SW480 (cell line): ENCODE measurements at places on chromosomes 2 and 18.

GRCh38 chr2:120580709-120581108 is 155.0 kb upstream of the GLI2 start:
- no peak for DNase-seq

DNA sequence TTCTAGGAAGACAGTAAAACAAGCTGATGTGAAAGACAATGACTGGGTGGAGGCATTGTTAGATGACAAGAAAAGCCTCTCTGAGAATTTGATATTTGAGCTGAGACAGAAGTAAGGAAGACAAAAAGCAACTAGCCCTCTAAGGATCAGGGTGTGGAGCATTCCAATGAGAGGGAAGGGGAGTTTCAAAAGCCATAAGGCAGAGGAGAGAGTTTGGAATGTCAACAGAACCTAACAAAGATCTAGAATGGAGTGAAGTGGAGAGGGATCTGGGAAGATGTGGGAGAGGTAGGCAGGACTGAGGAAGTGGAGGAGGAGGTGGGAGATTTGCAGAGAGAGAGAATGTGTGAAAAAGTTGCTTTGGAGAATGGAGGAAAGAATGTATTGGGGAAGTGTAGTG is 17.3 kb upstream of the ASXL2 start:
- DNase-seq, result no peak

DNA sequence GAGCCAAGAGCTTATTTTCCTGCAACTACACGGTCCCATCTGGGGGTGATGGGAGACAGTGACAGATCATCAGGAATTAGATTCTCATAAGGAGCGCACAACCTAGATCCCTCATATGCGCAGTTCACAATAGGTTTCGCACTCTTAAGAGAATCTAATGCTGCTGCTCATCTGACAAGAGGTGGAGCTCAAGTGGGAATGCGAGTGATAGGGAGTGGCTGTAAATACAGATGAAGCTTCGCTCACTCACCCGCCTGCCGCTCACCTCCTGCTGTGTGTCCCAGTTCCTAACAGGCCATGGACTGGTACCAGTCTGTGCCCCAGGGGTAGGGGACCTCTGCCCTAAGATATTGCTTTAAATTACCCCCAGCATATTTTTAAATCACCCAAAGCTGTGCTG is 10.8 kb downstream of the LRRFIP1 start:
- DNase-seq, result no peak

DNA sequence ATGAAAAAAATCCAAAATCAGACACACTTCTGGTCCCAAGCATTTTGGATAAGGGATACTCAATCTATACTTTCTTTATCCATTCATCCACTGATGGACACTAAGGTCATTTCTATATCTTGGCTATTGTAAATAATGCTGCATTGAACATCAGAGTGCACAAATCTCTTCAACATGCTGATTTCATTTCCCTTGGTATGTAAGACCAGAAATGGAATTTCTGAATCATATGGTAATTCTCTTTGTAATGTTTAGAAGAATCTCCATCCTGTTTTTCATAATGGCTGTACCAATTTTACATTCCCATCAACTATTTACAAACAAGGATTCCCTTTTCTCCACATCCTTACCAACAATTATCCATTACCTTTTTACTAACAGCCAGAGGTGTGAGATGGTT is 33.7 kb upstream of the MCM6 start:
- DNase-seq, result no peak

- DNase-seq, result no peak
Observed at GRCh38 chr2:36697424-36698066, 1.0 kb downstream of the VIT start.

DNA sequence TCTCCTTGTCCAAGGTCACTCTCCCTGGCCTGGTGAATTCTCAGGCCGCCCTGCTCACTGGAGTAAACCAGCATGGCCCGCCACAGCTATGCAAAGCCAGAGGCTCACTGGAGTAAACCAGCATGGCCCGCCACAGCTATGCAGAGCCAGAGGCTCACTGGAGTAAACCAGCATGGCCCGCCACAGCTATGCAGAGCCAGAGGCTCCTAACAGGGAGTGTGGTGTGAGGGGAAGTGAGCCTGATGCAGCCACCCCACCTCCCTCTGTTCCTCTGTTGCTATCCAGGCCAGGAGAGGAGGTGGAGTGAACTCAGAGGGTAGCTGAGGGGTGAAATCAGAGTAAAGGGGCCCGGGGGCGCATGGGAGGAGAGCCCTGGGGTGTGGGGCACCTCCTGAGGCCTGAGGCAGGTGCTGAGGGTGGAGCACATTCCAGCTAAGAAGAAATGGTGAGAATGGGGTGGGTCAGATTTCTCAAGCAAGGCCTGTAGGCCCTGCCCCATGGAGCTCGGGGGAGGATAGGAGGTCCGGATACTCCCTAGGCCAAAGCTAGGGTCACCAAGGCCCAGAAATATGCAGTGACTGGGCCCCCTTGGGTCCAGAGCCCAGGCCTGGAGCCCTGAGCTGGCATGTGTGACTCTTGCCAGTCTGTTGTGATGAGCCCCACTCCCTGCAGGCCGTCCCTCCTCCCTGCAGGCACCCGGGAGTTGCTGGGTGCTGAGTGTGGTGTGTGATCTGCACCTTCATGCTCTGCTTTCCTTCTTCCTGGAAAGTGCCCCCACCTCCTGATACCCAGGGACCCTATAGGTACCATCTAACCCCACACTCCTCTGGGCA is 1.5 kb downstream of the ATP6V1B1 start:
- DNase-seq, result peak; percentile 48

DNA sequence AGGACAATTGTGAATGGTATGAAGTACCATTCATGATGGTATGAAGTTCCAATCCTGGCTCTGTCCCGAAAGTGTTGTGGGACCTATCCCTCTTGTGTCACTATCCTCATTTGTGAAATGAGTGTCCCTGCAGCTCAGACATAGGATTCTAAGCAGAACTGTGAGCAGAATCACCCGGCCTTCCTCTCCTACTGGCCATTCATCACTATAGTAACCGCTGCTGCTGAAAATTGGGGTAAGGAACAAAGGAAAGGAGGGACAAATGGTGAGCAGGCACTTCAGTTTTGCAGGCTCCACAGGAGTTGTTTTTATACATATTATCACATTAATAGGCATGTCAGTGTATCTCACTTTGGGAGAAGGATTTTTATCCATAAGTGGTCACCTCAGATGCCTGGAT is 27.4 kb downstream of the SMYD1 start:
- DNase-seq, result no peak

- DNase-seq, result no peak
Observed at GRCh38 chr2:239828192-239828972, 196.8 kb downstream of the NDUFA10 start.

GRCh38 chr18:48186131-48186766 is 222.9 kb downstream of the ZBTB7C start:
- DNase-seq, result no peak

- DNase-seq, result no peak
Observed at GRCh38 chr2:12282780-12283695, 433.7 kb upstream of the TRIB2 start.

- DNase-seq, result no peak
Observed at GRCh38 chr2:233342301-233342700, 12.0 kb upstream of the DGKD start.
